Fibroblast of skin of abdomen (primary cell): ENCODE measurements at places on chromosomes 11 and 22.
A peak's percentile ranks its signal among the peaks of the same experiment; 100 is the strongest.

DNA sequence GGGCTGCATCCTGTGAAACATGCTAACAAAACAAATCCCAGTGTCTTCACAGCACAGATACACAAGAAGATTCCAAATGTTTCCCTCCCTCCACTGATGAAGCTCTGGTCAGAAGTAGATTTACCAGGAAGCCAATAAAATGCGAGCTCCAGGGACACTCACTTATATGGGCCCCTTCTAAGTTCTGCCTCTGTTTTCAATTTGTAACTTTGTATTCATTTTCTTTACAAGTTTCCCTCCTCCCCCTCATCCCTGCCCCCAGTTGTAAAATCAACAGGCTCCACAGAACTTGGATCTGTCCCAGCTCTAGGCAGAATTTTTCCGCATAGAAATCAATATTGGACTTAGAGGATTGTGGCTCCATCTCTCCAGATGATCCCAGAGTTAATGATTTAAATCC is 48.1 kb upstream of the ME3 start:
- DNase-seq = peak; percentile 63

- DNase-seq = no peak
Observed at GRCh38 chr11:1411301-1411700, 21.6 kb downstream of the BRSK2 start.

DNA sequence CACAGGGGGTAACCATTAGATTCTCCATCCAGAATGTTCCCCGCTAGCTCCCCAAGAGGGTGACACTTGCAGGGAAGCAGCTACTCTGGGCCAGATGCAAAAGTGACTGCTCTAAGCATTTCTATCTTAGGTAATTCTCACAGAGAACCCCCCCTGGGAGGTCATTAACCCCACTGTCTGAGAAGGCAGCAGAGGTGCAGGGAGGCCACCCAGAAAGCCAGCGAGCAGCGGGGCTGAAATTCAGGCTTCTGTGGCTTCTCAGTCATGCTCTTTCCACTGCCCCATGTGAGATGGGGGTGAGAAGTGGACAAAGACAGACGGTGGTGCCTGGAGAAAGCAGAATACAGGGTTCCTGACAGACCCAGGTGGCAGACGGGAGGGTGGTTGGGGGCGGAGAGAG is 114.4 kb upstream of the ASPHD2 start:
- DNase-seq = no peak

- DNase-seq = no peak
Observed at GRCh38 chr11:1453611-1454034, 33.0 kb downstream of the MOB2 start.

DNA sequence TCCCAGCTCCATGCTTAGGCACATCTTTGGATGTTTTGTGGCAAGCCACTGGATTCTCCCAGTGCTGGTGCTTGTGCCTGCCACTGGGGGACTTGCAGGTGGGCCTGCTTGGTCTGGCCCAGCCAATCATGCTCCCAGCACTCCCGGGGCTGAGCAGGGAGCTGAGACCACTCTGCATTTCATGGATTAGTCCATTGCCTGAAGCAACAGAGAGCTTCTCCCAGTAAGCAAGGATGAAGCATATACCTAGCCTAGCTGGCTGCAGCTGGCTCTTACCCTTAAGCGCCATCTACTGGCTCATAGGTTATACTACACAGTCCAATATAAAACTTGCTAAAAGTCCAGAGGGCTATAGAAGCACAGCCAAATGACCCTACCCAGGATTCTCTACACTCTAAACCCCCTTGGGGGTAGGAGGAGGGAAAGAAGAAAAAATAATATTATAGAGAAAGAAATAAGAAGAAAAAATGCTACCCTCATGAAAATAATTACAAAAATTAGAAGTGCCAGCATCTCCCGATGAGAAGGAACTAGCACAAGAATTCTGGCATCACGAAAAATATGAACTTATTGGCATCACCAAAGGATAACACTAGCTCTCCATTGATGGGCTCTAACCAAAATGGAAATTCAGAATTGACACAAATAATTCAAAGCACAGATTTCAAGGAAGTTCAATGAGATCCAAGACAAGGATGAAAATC is 275.3 kb downstream of the C11orf87 start:
- DNase-seq = peak; percentile 46

DNA sequence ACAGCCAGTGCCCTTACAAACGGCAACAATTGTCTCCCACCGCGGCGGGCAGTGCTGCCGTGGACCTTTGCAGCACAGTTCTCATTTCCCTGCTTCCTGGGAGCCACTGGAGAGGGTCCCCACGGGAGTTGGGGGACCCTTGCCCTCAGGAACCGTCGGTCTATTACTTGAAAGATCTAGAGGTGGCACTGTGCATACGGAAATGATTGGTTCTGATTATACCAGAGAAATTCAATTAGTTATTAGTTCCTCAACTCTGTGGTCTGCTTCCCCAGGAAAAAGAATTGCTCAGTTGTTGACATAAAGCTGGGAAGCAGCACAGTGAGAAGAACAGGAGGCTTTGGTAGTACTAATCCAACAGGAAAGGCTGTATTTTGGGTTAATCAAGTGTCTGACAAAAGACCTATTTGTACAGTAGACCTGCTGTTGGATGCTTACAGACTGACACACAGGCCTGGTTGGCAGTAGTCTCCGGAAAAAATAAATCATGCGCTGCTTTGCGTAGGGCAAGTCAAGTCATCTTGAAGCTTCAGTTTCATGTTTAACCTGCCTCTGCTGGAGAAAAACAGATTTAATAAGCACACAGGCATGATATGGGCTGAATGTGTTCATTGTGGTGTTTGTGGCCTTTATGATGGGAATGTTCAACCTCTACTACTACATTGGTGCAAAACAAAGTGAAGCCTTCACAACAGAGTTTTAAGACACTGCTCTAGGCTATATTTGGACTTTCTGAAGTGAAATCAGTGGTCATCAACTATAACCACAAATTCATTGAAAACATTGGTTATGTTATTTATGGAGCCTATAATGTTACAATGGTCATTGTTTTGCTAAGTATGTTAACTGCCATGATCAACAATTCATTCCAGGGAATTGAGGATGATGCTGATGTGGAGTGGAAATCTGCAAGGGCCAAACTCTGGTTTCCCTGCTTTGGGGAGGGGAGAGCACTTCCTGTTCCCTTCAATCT is 54.6 kb upstream of the SC5D start:
- DNase-seq = peak; percentile 91

- peak; percentile 60 for DNase-seq
Observed at GRCh38 chr11:131408025-131408640, 37.7 kb downstream of the NTM start.

DNA sequence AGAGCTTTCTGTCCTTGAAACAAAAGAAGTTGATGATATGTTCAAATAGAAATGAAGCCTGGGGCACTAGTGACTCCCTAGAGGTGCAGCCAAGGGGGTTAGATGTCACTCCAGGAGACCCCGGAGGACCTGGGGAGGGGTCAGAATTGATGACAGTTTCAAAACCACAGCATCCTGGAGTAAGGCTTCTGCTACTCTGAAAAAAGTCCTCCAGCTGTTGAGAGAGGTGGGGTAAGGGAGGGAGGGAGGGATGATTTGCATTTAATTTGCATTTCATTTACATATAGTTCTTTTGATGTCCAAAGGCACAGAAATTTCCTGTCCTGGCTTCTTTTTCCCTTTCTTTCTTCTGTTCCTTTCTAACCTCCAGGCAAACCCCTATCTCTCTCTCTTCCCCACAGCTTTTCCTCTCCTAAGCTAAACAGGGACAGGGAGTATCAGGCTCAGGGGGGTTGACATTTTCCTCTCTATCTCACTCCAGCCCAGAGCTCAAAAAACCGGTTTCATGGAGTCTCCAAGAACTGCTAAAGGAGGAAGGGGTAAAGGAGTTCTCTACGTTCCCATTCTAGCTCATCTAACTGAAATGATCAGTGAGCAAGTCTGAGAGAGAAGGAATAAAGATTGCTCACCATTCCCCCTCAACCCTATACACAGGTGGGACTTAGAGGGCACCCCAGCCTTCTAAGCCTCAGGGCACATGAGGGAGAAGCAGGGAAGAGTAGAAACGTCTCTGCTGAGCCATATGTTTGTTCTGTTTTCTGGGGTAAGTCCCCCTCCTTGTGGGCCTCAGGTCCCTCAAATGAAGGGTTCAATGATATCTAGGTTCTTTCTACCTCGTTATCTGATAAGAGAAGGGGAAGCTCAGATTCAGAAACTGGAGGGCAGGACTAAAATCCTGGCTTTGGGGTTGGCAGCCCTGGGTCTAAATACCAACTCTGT is 3.5 kb upstream of the POU2F3 start:
- DNase-seq = peak; percentile 72

GRCh38 chr11:100808904-100809491 is 121.9 kb downstream of the ARHGAP42 start:
- DNase-seq = peak; percentile 48

- peak; percentile 75 for DNase-seq
Observed at GRCh38 chr11:116312570-116313391, 460.0 kb downstream of the BUD13 start.

GRCh38 chr11:19642185-19643158 is 70.2 kb upstream of the NAV2 start:
- peak; percentile 28 for DNase-seq

GRCh38 chr11:15969281-15969680 is 387.1 kb downstream of the SOX6 start:
- peak; percentile 76 for DNase-seq

GRCh38 chr11:131219646-131220045 is 150.8 kb upstream of the NTM start:
- DNase-seq = no peak

- no peak for DNase-seq
Observed at GRCh38 chr22:47780281-47780875, 1017.9 kb downstream of the TBC1D22A start.

GRCh38 chr11:10255388-10256125 is 38.5 kb downstream of the SBF2 start:
- no peak for DNase-seq

- DNase-seq = peak; percentile 50
Observed at GRCh38 chr11:7904917-7905316, 26.2 kb downstream of the OR10A6 start.

DNA sequence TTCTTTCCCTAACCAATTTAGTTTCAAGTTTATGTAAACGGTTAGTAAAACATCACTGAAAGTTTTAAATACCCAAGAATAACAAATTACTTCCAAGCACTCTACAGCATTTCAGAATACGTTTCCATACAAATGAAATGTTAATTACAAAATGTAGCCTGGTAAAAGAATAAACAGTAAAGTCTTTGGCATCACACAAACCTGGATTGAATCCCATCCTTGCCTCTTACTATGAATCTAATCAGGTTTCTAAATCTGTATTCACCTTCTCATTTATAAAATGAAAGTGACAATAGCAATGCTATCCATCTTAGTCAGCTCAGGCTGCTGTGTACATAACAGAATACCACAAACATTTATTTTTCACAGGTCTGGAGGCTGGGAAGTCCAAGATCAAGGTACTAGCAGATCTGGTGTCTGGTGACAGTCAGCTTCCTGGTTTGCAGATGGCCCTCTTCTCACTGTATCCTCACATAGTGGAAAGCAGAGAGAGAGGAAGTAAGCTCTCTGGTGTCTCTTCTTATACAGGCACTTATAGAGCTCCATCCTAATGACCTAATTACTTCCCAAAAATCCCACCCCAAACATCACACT is 19.2 kb downstream of the FAM168A start:
- peak; percentile 4 for DNase-seq

DNA sequence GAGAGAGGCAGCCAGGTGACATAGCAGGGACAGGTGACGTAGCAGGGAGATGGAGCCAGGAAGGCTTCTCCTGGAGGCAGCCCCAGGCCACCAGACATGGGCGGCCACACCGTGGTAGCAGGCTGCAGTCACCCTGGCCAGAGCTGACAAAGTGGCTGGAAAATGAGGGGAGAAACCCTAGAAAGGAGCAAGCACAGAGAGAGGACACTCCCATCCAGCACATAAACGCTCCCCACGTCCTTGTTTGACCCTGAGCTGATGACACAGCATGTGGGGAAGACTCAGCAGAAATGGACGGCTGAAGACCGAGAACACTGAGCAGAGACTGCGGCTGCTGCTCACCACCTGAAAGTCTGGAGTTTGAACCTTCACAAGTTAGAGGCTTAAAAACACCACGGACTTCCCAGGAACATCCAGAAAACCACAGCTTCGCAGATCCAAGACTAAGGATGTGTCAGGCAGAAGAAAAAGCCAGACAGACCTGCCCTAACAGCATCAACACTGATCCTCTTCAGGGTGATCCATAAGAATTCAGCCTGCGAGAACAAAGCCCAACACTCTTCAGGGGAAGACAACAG is 28.7 kb downstream of the DRD4 start:
- DNase-seq = peak; percentile 65

GRCh38 chr11:112523031-112523430 is 262.4 kb upstream of the PLET1 start:
- DNase-seq = no peak

GRCh38 chr22:45435544-45436139 is 22.1 kb downstream of the RIBC2 start:
- DNase-seq = peak; percentile 88

GRCh38 chr11:87405843-87406242 is 368.1 kb downstream of the TMEM135 start:
- no peak for DNase-seq

GRCh38 chr11:63491636-63492372 is 837 bp upstream of the PLAAT5 start:
- no peak for DNase-seq

DNA sequence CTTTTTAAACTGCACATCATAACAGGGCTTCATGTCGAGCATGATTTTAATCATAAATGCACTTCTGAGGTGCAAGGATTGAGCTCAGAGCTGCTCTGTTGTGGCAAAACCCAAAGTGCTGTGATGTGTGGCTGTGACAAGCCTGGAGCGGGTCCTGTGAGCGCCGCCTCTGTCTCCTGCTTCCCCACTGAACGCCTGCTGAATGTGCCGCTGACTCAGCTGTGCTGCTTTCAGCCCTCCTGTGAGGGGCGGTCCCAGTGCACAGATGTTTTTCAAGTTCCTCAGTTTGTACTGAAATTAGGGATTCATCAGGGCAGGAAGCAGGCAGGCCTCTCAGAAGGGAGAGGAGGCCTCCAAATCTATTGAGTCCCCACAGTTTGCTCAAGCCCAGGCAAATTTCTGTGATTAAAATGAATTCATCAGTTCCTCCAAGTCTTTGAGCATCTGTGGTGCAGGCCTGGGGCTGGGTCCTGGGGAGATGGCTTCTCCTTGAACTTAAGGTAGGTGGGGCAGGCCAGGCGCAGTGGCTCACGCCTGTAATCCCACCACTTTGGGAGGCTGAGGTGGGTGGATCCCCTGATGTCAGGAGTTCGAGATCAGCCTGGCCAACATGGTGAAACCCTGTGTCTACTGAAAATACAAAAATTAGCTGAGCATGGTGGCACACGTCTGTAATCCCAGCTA is 3.0 kb upstream of the GTSE1 start:
- DNase-seq = peak; percentile 78
